ENCODE measurements at places on chromosomes 4 and X.
A peak's percentile ranks its signal among the peaks of the same experiment; 100 is the strongest.

DNA sequence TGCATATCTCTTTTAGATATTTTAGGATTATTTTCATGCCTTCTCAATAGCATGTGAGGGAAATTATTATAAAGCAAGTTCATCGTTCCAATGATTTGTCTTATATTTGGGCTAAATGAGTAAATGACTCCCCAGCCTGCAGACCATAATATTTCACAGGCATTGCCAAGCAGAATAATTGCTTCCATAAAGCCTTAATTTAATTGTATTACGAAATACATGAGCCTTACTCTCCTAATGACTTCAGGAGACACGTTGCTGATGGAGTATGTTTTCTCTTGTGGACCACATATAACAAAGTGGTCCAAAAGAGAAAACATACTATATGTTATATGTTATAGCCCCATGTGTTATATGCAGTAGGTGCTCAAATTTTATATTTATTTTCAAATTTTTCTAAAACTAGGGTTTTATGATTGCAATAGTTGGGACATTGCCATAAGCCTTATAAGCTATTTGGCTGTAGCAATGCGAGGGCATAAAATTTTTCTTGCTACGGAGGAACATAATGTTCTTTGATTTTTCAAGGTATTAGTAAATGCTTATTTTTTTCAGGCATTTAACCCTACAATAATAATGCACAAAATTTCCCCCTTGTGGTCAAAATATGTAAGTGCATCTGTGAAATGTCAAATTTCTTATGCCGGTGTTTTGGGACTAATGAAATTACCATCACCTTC is 26.2 kb upstream of the TMPRSS11D start:
- no peak for DNase-seq

DNA sequence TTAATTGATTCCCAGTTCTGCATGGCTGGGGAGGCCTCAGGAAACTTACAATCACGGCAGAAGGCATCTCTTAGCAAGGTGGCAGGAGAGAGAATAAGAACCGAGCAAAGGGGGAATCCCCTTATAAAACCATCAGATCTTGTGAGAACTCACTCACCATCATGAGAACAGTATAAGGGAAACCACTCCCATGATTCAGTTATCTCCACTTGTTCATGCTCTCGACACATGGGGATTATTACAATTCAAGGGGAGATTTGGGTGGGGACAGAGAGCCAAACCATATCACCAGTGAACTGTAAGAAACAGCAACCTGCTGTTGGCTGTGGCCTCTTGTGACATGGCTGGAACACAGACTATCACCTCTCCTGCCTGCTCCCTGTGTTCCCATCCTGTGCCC is 7.1 kb upstream of the CYTL1 start:
- no peak for DNase-seq

DNA sequence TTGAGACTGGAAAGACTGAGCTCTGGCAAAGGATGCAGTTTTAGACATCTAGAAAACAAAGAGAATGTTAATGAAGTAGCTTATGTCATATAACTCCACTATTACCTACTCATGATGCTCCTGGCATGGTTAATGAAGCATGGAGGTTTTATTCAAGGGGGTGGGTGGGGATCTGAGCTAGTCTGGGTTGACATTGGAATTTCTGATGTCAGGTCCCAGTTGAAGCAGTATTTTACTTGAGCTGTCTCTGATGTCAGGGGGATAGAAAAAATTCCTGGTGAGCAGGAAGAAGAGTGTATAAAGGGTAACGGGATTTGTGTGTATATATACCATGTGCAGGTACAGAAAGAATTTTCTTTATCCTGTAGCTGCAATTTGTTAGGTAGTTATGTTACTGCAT is 102.0 kb downstream of the ELOVL6 start:
- DNase-seq: no peak

GRCh38 chrX:78357342-78358055 is 30.1 kb upstream of the CYSLTR1 start:
- no peak for DNase-seq

GRCh38 chrX:153764786-153765137 is 713 bp downstream of the PLXNB3 start:
- DNase-seq: no peak

- no peak for DNase-seq
These were observed 37.0 kb downstream of the SPRY1 start for GRCh38 chr4:123433573-123433972.

DNA sequence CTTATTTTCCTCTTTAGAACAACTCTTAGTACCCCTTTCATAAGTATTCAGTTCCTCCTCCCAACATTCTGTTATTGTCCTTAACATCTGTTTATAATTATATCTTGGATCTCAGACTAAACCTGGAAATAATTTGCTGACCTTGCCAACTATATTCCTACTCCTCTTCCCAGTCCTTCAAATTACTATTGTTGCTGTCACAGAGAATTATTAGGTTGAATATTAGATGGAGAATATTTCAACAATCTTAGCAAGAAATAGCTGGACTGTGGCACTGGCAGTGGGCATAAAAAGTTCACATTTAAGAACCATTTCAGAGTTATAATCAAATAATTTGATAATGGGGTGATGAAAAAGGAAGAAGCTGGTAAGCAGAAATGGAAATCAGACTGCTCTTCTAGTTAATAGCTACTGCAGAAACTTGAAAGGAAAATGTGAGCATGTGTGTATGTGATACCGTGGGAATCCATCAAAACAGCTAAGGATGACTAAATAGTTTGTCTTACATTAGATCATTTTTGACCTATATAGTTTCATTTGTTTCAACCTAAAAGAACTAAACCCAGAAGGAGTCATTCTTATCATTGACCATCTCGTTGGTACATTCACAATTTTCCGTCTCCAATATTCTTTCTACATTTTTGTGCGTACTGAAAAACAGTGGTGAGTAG is 43.3 kb upstream of the PRDM8 start:
- no peak for DNase-seq

DNA sequence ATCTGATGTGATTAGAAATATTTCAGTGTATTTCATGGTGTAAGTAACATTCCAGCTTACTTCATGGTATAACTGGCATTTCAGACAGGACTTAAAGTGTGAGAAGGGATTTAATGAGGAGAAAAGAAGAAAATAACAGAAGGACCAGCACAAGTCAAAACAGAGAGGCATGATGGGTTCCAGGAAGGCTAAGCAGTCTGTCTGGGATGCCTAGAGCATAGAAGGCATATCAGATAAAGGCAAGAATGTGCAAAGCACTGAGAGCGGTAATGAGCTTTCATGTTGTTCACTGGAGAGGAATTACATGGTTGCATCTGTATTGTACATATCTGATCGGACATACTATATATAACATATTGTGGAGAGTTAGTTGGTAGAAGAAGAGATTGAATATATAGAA is 54.2 kb downstream of the GRID2 start:
- no peak for DNase-seq

DNA sequence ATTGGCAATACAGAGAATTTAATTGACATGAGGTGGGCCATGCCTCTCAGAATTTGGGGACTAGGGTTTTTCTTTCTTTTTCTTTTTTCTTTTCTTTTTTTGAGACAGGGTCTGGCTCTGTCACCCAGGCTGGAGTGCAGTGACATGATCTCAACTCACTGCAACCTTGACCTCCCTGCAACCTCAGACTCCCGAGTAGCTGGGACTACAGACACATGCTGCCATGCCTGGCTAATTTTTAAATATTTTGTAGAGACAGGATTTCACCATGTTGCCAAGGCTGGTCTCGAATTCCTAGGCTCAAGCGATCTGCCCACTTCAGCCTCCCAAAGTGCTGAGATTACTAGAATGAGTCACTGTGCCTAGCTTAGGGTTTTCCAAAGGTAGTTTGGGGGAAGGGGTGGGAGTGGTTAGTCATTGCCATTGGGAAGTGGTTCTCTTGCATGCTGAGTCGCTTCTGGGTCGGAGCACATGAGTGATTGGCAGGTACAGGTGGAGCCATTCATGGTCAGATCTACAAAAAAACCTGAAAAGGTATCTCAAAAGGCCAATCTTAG is 54.5 kb downstream of the MID2 start:
- DNase-seq: no peak

DNA sequence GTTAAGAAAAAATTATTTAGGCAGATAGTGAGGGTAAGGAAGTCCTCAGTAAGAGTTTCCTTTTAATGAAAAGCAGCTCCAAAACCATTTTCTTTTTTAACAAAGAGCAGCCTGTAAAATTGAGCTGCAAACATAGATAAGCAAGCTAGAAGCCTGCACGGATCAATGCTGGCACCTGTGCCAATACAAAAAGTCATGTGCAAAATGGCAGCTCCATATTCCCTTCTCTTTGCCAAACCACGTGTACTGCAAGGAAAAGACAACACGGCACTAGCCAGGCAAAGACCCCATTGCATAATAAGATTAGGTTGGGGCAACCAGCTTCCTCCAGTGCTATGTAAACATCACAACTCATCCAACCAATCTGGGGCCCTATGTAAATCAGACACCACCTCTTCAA is 268.4 kb upstream of the INTU start:
- no peak for DNase-seq

DNA sequence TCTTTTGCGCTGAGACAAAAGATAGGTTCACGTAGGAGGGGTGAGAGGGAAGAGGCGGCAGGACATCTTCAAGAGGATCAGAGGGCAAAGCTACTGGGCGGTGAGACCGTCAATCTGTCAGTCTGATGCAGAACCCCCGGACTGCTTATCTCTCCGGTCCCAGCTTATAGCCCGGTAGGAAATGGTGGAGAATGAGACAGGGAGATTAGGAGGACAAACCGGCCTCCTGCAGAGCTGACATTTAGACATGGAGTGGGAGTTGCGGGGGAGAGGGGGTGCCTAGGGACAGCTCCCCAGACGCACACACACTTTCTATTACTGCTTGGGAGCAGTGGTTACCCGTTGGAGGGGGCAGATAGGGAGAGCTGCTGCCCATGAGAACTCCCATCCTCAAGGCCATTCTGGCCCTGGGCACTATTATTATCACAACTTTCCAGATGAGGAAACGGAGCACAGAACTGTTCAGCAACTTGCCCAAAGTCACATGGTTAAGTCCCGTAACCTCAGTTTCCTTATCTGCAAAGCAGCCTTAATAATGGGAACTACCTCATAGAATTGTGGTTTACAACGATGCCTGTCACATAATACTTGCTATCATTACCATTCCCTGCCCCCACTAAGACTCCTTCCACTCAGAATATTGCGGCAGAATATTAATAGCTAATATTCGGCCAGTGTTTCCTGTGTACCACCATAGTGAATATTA is 1.1 kb upstream of the HDAC6 start:
- peak; percentile 46 for DNase-seq

GRCh38 chr4:85632981-85633380 is 158.0 kb downstream of the ARHGAP24 start:
- DNase-seq: no peak

DNA sequence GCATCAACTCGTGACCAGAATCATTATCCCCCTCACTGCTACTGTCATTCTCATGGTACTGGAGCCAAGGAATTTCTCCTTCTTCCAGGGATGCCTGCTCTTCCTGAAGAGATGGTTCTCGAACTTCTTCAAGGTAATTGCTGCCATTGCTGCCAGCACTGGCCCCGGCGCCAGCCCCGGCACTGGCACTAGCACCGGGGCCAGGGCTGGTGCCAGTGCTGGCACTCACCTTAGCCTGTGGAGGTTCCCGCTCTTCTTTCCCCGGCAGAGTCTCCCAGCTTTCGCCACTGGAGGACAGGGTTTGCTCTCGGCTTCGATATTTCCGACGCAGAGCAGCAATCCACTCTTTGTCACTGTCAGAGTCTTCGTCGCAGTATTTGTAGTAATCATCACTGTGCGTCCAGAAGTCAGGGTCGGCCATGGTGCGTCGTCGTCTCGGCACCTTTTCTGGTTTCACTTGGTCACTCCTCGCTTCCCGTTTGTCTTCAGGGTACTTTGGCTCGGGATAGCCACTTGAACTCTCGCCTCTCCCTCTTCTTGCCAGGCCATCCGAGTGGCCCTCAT is 3.4 kb downstream of the PJA1 start:
- DNase-seq: no peak

- DNase-seq: no peak
These were observed 9.3 kb upstream of the HAUS3 start for GRCh38 chr4:2251073-2251794.

- no peak for DNase-seq
These were observed 48.6 kb downstream of the BMPR1B start for GRCh38 chr4:94806376-94806775.

- DNase-seq: no peak
These were observed 615.8 kb downstream of the TRAM1L1 start for GRCh38 chr4:116469582-116469981.

DNA sequence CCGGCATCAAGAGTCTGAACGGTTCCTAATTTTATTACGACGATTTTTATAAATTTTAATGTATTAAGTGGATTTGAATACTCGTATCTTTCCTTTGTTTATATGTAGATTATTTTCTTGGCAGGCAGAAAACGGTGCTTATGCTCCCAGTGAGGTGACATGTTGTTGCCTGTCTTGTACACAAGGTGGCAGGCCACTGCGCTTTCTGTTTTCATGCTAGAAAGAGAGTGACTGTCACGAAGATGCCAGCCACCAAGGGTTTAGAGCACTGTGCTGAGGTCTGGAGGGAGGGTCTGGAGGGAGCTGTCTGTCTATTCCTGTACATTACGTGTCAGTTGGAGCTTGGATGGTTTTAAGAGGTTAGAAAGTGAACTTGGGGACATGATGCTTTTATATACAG is 87.7 kb downstream of the SHROOM2 start:
- DNase-seq: peak; percentile 22

- no peak for DNase-seq
These were observed 29.2 kb upstream of the LARP1B start for GRCh38 chr4:128031756-128032384.

- DNase-seq: peak; percentile 31
These were observed 24.6 kb upstream of the ARMCX4 start for GRCh38 chrX:101460669-101461068.

DNA sequence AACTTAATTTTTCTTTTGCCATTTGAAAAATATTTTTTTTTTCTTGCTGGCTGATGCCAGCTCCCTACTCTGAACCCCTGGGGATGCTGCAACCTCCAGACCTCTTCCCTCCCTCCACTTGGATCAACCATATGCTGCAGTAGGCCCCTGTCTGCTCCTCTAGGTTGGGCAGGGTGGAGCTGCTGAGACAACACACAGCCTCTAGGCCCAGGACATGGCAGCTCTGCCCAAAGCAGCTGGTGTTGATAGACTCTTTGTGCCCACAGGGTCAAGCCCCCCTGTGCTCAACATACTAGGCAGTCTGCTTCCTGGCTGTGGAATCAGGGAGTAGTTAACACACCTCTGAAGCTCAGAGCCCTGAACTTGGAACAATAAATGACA is 19.9 kb upstream of the CLNK start:
- no peak for DNase-seq

DNA sequence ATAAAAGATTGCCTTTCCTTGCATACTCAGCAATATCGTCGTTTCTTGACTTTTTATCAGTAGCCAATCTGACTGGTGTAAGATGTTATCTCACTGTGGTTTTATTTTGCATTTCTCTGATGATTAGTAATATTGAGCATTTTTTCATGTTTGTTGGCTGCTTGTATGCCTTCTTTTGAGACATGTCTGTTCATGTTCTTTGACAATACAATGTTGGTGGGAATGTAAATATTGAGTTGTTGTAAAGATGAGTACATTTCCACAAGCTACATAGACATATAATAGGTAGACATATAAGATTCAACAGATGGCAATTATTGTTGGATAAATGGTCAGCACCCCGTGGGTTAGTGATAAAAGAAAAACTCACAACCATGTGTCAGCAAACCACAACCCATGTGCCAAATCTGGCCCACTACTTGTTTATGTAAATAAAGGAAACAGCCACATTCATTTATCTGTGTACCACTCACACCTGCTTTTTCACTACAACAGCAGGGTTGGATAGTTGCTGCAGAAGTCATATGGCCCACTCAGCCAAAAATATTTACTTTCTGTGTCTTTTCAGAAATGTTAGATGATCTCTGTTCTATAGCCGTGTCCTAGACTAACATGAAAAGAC is 153.1 kb upstream of the VCX start:
- DNase-seq: no peak

GRCh38 chrX:136588036-136588435 is 56.0 kb downstream of the VGLL1 start:
- no peak for DNase-seq
